RWPE2 (cell line): ENCODE measurements at places on chromosomes 5 and 9.

DNA sequence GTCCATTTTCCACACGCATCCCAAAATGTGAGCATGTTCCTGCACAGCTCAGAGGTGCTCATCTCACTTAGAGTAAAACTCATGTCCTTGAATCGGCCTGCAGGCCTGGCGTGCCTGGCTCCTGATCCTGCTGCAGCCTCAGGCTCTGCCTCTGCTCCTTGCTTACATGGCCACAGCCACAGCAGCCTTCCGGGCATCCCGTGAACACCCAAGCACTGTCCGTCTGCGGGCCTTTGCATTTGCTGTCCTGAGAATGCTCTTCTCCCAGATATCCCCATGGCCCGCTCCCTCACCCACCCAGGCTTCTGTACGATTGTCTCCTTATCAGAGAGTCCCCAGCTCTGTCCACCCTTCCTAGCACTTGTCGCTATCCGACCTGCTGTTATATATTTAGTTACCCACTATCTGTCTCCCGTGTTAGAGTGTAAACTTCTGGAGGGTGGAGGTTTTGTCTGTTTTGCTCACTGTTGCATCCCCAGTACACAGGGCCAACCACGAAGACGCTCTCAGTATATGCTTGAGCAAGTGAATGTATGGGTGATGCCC is 21.9 kb downstream of the FGF18 start:
- DNase-seq: no peak

DNA sequence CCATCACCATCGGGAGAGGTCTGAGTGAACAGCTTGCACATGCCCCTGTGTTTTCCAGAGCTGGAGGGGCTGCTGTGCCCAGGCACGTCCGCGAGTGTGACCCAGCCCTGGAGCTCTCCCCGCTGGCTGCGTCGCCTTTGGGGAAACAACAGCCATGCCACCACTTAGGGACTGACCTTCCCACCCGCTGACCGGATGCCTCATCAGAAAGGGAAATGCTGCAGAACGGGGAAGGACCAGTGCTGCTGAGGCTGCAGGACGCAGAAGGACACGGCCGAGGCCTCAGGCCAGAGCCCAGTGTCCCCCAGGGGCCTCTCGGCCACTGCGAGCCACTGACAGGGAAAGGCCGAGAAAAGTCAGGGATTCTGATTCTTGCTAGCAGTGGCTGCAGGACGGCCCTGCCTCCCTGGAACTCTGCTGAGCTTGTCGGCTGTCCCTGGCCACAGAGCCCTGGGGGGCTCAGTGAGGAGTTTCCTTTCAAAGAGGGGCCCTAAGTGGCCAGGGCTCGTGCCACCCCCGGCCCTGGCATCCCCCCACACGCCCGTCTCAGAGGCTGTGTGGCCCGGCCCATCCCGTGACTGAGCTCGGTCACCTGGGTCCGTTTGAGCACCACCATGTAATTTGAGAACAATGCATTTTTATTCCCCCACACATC is 130.8 kb downstream of the ZNF354C start:
- peak; percentile 48 for DNase-seq

- no peak for DNase-seq
Measured at GRCh38 chr9:89096807-89097206, 81.8 kb downstream of the SHC3 start.

DNA sequence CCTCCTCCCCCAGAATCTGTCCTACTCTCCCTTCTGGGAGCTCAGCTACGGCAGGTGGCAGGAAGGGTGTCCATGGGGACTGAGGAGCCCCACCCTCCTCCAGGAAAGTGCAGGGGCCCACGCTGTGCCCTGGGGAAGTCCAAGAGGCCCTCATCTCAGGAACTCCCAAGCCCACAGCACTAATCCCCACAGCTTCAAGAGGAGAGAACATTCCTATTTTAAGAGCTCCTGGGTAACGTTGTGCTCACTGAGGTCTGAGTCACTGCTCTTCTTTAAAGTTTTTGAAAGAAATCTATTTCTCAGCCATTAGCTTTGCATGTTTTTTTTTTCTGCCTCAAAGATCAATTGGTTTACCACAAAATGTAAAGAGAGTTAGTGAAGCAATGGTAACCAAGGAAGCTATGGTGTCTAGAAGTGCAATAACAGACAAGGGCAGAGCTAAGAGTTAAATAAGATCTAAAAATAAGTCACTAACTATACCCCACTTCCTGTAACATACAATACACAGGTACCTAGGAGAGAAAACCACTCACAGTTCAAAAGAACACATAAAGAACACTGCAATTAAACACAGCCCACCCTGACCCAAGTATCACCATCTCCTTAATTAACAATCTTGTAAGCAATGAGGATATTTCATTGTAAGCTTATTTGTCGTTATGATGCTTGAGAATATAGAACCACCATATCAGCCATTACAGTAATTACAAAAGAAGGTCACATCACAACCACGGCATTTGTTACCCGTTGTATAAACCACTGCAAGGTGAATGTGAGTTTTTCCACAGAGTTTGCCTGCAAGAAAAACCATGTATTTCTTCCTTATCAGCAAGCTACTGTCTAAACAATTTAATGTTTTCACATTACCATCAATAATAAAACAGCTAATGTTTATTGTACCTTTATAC is 382.3 kb upstream of the SLC30A5 start:
- DNase-seq: no peak

DNA sequence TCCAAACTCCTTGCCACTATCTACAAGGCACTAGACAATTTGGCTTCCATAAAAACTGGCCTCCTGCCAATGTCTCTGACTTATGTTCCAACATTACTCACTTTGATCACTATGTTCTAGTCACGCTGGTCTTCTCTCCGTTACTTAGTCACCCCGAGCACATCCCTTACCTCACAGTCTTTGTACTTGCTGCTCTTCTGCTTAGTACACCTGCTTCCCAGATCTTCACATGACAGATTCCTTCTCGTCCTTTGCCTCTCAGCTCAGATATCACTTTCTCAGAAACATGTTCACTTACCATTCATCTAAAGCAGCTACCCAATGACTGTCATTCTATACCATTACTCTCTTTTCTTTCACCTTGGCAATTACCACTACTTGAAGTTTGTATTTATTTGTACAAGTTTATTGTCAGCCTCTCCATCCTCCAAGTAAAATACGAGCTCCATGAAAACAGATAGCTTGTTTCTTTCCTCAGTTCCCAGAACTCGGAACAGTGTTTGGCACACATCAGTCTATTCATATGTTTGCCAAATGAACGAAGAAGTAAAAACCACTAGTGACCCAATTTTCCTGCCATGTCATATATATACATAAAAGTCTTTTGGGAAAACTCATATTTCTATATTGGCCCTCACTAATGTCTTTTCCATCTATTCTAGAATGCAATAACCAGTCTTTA is 5.9 kb upstream of the SLC22A5 start:
- DNase-seq: peak; percentile 88

- DNase-seq: no peak
Measured at GRCh38 chr5:116404792-116405191, 169.8 kb downstream of the SEMA6A start.

DNA sequence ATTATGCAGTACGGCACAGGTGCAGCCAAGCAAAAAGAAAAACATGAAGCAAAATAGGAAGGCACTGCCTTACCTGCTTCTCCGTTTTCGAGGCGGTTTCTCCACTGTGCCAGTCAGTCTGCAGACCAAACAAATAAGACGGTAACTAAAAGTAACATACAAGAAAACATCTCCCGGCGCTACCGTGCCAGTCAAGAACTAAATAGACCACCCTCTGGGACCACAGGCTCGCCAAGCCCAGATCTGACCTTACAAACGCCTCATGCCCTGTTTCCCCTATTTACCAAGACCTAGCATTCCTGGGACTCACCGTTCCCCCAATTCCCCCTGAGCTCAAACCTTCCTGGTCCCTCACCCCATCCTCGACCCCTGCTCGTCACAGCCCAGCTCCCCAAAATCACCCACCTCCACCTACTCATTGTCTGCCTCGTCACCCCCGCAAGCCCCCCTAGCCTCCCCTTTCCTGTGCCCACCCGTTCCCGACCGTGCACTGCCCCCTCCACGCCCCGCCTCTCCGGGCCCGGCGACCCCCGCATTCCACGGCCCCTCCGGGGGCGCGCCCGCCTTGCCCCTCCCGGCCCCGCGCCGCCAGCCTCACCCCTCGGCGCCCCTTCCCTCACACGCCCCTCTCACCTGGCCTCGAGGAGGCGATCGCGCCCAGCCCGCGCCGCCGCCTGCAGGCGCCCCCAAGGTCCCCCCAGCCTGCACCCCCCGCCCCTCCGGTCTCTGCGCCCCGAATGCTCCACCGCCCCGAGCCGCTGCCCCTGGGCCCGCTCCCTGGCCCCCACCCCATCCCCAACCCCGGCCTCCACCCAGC is 560 bp downstream of the SCAI start:
- DNase-seq: no peak

DNA sequence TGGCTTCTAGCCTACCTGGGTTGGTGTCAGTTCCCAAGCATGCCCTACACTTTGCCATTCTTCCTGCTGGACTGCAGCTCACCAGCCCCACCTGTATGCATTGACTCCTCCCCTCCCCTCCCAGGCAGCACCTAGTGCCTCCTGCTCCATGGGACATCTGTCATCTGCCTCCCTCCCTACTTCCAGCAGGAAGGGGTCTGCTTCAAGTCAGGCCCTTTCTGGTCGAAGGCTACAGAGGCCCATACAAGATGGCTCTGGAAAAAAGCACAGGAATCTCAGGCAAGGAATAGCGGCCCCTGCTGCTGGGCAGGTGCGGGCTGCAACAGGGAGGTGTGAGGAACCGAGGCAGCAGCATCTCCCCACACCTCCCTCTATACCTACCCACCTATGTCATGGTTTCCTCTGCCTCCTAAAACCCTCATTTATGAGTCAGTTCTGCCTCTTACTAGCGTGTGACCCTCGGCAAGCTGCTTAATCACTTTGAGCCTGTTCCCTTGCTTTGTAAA is 19.7 kb downstream of the WWC1 start:
- no peak for DNase-seq

- DNase-seq: peak; percentile 59
Measured at GRCh38 chr9:130662099-130662969, 2.1 kb upstream of the PRDM12 start.

DNA sequence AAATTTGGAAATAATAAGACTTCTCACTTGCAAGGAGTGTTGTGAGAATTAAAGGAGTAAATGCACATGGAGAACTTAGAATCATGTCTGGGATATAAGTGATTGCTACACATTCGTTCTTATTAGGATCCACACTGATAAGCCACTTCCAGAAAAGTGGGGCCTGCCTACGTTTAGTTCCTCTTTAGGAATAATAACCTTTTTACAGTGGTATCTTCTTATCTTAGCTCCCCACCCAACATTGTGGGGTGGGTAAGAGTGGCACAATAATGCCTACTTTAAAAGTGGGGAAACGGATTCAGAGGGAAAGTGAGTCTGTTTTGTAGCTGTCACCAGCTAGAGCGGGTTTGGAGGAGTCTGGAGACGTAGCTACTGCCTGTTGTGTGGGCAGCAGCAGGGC is 16.0 kb downstream of the DOCK2 start:
- no peak for DNase-seq

- no peak for DNase-seq
Measured at GRCh38 chr9:18985464-18985951, 47.5 kb downstream of the SAXO1 start.

GRCh38 chr9:117882171-117882570 is 178.0 kb downstream of the TLR4 start:
- DNase-seq: no peak

DNA sequence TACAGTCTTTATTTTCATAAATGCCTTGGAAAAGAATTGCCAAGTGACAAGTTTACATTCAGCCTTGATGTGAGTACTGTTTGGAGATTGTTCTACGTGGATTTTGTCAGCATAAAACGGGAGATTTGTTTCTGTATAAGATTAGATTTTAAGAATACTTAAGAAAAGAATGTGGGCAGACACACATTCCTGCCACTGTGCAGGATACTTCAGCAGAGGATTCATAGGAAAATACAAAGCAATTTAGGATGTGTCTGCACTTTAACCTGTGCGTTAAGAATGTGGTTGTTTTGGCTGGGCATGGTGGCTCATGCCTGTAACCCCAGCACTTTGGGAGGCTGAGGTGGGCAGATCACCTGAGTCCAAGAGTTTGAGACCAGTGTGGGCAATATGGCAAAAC is 37.2 kb downstream of the GPR107 start:
- no peak for DNase-seq

DNA sequence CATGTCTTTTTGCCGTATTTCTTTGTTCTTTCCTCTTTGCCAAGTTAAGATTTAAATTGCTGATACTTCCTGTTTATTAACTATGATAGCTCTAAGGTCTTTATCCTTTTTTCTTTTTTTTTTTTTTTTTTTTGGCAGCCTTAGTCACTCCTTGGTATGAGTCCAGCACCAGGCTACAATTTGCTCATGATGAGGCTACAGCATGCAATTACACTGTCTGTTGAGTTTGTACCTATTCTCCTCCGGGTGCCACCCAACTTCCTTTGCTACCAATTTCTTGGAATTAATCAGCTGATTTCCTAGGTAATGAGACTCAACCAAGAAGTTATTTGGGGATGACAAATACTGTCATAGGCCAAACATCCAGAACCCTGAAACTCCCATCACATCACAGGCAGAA is 25.5 kb downstream of the ACTL7B start:
- DNase-seq: no peak

- no peak for DNase-seq
Measured at GRCh38 chr9:76910861-76911260, 4.9 kb upstream of the PRUNE2 start.

- no peak for DNase-seq
Measured at GRCh38 chr9:8856396-8857067, 1057.0 kb upstream of the DMAC1 start.

DNA sequence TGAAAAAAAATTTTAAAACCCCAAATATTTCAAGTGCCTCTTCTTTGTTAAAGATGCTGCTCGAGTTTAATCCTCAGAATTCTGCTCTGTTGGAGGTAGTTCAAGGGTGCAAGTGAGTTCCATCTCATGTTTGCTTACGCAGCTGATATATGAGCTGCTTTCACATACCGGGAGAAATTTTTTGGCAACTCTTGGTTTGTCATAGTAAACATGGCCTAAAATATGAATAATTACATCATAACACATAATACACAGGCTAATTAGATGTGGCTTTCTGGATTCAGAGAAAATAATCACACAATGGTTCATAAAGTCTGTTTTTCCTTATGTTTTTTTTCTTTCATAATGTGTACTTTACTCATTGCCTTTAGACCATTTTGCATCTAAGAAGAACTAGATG is 1134.1 kb downstream of the PTPRD start:
- no peak for DNase-seq

GRCh38 chr5:172315587-172316493 is 32.3 kb upstream of the UBTD2 start:
- DNase-seq: peak; percentile 11

GRCh38 chr5:140827704-140828361 is at the start of gene PCDHA6:
TSS of gene PCDHA6 (plus strand) at chr5:140827960. CDS start at chr5:140828092, 132 bp downstream.
- no peak for DNase-seq

GRCh38 chr5:111017731-111018130 is 53.8 kb upstream of the TSLP start:
- DNase-seq: no peak

- DNase-seq: peak; percentile 31
Measured at GRCh38 chr9:114302727-114303126, 20.2 kb upstream of the ORM1 start.
